ENCODE measurements at places on chromosomes 4 and X.
A peak's percentile ranks its signal among the peaks of the same experiment; 100 is the strongest.

- peak; percentile 48 for DNase-seq
- H3K27me3 ChIP-seq = no peaks in the 10 kb centered on the region
- no peaks in the 10 kb centered on the region for H3K36me3 ChIP-seq
These were observed 293.0 kb upstream of the CLNK start for GRCh38 chr4:10977534-10977933.

DNA sequence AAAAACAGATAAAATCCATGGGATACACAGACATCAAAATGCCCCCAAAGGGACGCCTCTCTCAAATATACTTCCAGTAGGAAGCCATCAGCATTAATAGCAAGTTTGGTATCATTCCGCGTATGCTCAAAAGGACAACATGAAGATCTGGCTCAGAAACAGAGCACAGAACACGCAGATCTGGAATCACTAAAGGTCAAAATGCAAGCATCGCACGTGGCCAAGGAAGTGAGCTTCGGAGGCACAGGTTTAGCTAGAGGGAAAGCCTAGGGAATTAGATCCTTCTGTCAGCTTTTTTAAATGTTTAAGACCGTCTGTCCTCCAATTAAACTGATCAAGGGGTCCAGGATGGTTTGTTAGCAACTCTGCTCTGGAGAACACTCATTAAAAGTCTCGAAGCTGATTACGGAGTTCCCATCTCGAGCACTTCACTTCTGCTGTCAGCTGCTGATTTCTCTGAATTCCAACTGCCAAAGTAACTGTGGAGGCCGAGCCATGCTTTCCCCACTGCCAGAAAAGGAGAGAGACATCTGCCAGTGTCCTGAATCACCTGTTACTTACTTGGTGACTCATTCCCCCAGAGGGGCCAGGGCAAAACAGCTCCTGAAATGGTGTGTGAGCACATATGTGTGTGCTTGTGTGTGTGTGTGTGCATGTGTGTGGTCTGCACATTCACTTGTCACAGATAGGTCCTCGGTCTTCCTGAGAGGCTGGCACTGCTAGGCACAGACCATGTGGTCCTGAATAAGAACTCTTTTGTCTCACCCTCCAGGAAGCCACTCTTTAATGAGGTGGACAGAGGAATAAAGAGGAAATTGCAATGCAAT lies 177.7 kb upstream of the PPARGC1A start:
- no peaks in the 10 kb centered on the region for H3K4me1 ChIP-seq
- no peaks in the 10 kb centered on the region for H3K36me3 ChIP-seq
- H3K27me3 ChIP-seq = no peaks in the 10 kb centered on the region
- no peak overlapping the region for H3K27ac ChIP-seq
- DNase-seq = no peak

GRCh38 chr4:54499308-54500074 lies 158.3 kb upstream of the KIT start:
- no peak for DNase-seq
- H3K27me3 ChIP-seq = no peaks in the 10 kb centered on the region
- H3K4me3 ChIP-seq = no peak overlapping the region
- H3K27ac ChIP-seq = no peak overlapping the region
- no peaks in the 10 kb centered on the region for H3K36me3 ChIP-seq

- no peak overlapping the region for H3K27ac ChIP-seq
- H3K4me3 ChIP-seq = no peak overlapping the region
- no peaks in the 10 kb centered on the region for H3K4me1 ChIP-seq
These were observed 24.8 kb upstream of the GATB start for GRCh38 chr4:151785484-151786157.

- no peaks in the 10 kb centered on the region for H3K4me1 ChIP-seq
- no peak overlapping the region for H3K4me3 ChIP-seq
- no peaks in the 10 kb centered on the region for H3K36me3 ChIP-seq
- no peak for DNase-seq
These were observed 83.2 kb upstream of the FAT1 start for GRCh38 chr4:186806679-186807421.

DNA sequence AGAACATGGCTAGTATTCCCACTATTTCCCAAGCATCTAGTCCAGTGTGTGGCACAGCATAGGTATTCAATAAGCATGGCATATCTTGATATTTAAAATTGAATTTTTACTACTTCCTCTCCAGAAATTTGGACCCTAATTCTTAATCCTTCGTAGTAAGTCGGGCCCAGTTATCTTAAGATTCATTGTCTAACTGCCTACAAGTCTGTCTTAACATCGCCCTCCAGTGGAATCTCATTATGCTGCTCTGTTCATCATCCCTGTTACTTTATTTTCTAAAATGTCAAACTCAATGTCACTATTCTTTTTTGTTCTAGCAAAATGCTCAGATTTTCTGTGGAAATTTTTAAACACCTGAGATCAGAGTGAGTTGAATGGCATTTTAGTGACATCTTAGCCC lies 606.2 kb downstream of the KLHL13 start:
- no peaks in the 10 kb centered on the region for H3K4me1 ChIP-seq
- no peak overlapping the region for H3K4me3 ChIP-seq
- no peaks in the 10 kb centered on the region for H3K36me3 ChIP-seq
- no peak overlapping the region for H3K27ac ChIP-seq
- no peak for DNase-seq
- no peaks in the 10 kb centered on the region for H3K27me3 ChIP-seq

DNA sequence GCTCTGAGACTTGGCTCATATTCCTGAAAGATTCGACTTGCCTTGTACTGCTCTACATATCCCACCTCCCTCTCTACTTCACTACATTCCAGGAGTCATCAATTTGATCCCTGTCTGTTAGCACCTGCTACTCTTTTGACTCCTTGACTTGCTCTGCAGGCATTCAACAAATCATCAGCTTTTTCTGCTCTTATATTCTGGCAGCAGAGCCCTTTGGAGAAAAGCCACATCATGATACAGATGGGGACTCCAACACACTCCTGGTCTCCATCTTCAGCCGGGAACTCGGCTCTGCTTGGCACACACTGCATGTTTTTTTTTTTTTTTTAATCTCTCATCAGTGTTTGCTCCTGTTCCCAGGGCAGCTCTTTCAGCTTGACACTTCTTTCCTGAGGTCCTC lies 293.2 kb upstream of the LCORL start:
- no peak overlapping the region for H3K4me3 ChIP-seq
- no peaks in the 10 kb centered on the region for H3K27me3 ChIP-seq
- no peak overlapping the region for H3K27ac ChIP-seq
- DNase-seq = no peak
- no peaks in the 10 kb centered on the region for H3K4me1 ChIP-seq
- H3K36me3 ChIP-seq = no peaks in the 10 kb centered on the region

GRCh38 chrX:71098951-71099506 lies 3.4 kb downstream of the FOXO4 start:
- DNase-seq = no peak
- no peak overlapping the region for H3K4me3 ChIP-seq
- H3K27me3 ChIP-seq = no peaks in the 10 kb centered on the region
- H3K36me3 ChIP-seq = peaks cover 7% of the 10 kb centered on the region
- H3K27ac ChIP-seq = no peak overlapping the region

- H3K36me3 ChIP-seq = no peaks in the 10 kb centered on the region
- no peak for DNase-seq
- no peak overlapping the region for H3K4me3 ChIP-seq
- H3K27me3 ChIP-seq = no peaks in the 10 kb centered on the region
- no peak overlapping the region for H3K27ac ChIP-seq
These were observed 26.4 kb upstream of the ARSJ start for GRCh38 chr4:114005569-114006442.

- no peaks in the 10 kb centered on the region for H3K27me3 ChIP-seq
- DNase-seq = no peak
- no peak overlapping the region for H3K27ac ChIP-seq
These were observed 229.8 kb upstream of the TEX13C start for GRCh38 chrX:125089761-125090445.

GRCh38 chr4:53306729-53307128 lies 59.1 kb downstream of the SCFD2 start:
- no peak overlapping the region for H3K4me3 ChIP-seq
- no peak overlapping the region for H3K27ac ChIP-seq

GRCh38 chr4:6739920-6740319 lies 23.9 kb downstream of the BLOC1S4 start:
- H3K4me3 ChIP-seq = no peak overlapping the region
- no peak overlapping the region for H3K27ac ChIP-seq
- no peaks in the 10 kb centered on the region for H3K27me3 ChIP-seq
- no peak for DNase-seq
- H3K36me3 ChIP-seq = no peaks in the 10 kb centered on the region

DNA sequence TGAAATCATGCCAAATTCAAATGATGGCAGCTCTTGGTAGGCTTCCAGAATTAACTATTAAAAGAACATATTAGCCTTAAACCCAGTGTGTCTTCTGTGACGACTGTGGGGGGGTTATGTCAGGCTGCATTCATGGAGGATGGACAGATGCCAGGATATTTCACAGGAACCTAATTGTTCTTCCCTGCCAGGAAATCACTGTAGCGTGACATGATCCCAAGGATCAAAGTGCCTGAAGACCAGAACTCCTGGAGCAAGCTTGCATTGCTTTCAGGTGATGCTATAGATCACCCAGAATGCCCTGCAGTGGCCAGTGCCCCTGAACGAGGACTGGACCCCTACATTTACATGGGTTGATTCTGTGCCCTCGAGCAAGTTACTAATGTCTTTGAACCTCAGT lies 1093.0 kb upstream of the TENM3 start:
- no peaks in the 10 kb centered on the region for H3K4me1 ChIP-seq
- H3K36me3 ChIP-seq = no peaks in the 10 kb centered on the region
- no peak for DNase-seq
- H3K27me3 ChIP-seq = no peaks in the 10 kb centered on the region
- no peak overlapping the region for H3K27ac ChIP-seq
- no peak overlapping the region for H3K4me3 ChIP-seq

- H3K27me3 ChIP-seq = no peaks in the 10 kb centered on the region
- H3K4me3 ChIP-seq = no peak overlapping the region
- peaks cover 2% of the 10 kb centered on the region for H3K36me3 ChIP-seq
- H3K4me1 ChIP-seq = peaks cover 13% of the 10 kb centered on the region
- peak overlapping the region; percentile 62 for H3K27ac ChIP-seq
These were observed 8.2 kb downstream of the ZCCHC4 start for GRCh38 chr4:25320773-25321172.

DNA sequence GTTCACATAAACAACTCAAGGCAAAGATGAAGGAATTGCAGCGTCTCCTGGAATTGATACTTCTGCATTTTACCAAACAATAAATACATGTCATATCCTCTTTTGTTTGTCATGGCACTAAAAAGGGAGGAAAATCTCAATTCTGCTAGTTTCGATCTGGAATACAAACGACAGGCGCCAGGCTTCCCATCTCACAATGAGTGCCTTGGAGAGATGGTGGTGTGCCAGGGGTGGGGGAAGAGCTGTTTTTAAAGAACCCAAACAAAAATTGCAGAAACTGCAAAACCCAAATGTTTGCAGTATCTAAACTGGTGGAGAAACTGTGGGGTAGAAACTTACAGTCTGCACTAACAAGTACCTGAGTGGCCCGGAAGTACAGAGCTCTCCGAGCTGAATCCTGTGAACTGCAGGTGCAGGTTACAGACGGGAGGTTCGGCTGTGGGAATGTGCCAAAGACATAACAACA lies 53.0 kb upstream of the KLF3 start:
- no peak for DNase-seq
- no peaks in the 10 kb centered on the region for H3K27me3 ChIP-seq
- peak overlapping the region; percentile 22 for H3K27ac ChIP-seq
- peaks cover 37% of the 10 kb centered on the region for H3K4me1 ChIP-seq
- H3K36me3 ChIP-seq = no peaks in the 10 kb centered on the region
- H3K4me3 ChIP-seq = no peak overlapping the region

GRCh38 chr4:158817562-158818296 lies 48.9 kb downstream of the FNIP2 start:
- peak overlapping the region; percentile 92 for H3K27ac ChIP-seq
- no peaks in the 10 kb centered on the region for H3K27me3 ChIP-seq
- H3K4me3 ChIP-seq = no peak overlapping the region
- no peaks in the 10 kb centered on the region for H3K36me3 ChIP-seq
- DNase-seq = peak; percentile 93

DNA sequence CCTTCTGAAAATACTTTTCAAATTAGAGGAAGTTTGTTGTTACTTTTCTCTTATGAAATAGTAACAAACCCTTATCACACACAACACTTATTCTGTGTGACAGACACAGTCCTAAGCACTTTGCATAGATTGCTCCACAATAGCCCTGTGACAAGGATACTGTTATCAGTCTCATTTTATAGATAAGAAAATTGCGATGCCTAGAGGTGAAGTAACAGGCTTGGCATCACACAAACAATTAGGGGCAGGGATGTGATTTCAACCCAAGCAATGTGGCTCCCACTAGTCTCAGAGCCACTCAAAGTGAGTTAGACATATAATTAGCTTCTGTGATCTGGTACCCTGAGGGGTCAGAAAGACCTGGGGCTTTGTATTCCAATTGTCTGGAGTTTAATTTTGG lies 339.9 kb downstream of the FBXO8 start:
- no peaks in the 10 kb centered on the region for H3K4me1 ChIP-seq
- no peaks in the 10 kb centered on the region for H3K36me3 ChIP-seq
- no peak overlapping the region for H3K4me3 ChIP-seq
- no peak overlapping the region for H3K27ac ChIP-seq
- no peaks in the 10 kb centered on the region for H3K27me3 ChIP-seq

DNA sequence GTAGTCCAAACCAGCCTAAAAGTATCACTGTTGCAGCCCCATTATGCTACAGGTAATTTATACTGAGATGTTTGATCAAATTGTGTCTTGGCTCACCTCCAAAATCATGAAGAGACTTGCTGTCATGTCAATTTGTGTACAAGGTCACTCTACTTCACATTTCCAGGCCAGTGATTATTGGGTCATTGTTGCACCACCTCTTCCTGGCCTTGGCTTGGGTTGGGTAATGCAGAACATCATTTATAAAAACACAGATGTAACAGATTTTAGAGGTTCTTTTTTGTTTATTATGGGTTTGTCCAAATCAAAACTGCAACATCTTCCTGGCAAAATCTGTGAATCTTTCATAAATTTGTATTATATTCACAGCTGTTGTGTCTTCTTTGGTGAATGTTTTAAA lies 459.5 kb downstream of the ANKRD50 start:
- no peaks in the 10 kb centered on the region for H3K4me1 ChIP-seq
- no peaks in the 10 kb centered on the region for H3K36me3 ChIP-seq
- no peaks in the 10 kb centered on the region for H3K27me3 ChIP-seq

- DNase-seq = peak; percentile 80
- H3K4me3 ChIP-seq = peak within 1 kb of the TSS; percentile 46
- no peaks in the 10 kb centered on the region for H3K36me3 ChIP-seq
- H3K27me3 ChIP-seq = peaks cover 13% of the 10 kb centered on the region
These were observed at the start of gene CDKL2 for GRCh38 chr4:75630174-75630936. CDKL2 (minus strand) TSS chr4:75630528; CDS start chr4:75625988, 4,540 bp downstream.

Data from CD14-positive monocyte (primary cell).